ENCODE measurements at places on chromosomes 5 and 9. TPM values are rescaled to one million over a fixed set of nuclear protein-coding genes. Genes with fewer than 3 reads are reported as not detected.

The FREM1 gene
- not detected for total RNA-seq

The IL9 gene
- total RNA-seq = not detected

The TAF11L5 gene
- not detected for total RNA-seq

The SLC23A1 gene
- total RNA-seq = not detected

The NUDT12 gene
- total RNA-seq = 10.3 TPM

The DPM2 gene
- 20.5 TPM for total RNA-seq

The TMOD1 gene
- not detected for total RNA-seq

The PCDHB8 gene
- not detected for total RNA-seq

All from hair follicular keratinocyte (primary cell).